ENCODE measurements at places on chromosomes 7 and 10. TPM values are rescaled to one million over a fixed set of nuclear protein-coding genes. Genes with fewer than 3 reads are reported as not detected.

TBC1D12 gene
- total RNA-seq, result 6.2 TPM

TMEM176A gene
- total RNA-seq, result 0.78 TPM

GRCh38 chr7:108146070-108146842 lies 16.1 kb upstream of the LAMB4 start:
- H3K4me1 ChIP-seq, result no peaks in the 10 kb centered on the region
- H3K27ac ChIP-seq, result no peak overlapping the region
- DNase-seq, result peak; percentile 49

DNA sequence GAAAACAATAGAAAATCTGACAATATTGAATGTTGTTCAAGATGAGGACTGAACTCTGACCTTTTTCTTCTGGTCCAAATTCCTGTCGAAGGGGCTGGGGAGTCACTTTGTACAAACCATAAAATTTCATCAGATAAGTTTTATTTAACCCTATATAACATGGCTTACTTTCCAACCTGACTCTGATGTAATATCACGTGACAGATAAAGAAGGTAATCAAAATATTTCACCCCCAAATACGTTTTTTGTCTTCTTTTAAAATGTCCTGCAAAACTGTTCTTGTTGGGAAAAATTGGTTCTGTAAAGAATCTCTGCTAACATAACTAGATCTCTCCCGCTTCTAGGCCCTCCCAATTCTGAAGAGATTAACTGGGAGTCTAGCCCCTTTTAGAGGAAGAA lies 90.9 kb upstream of the MDFIC start:
- no peaks in the 10 kb centered on the region for H3K4me1 ChIP-seq
- no peaks in the 10 kb centered on the region for H3K27me3 ChIP-seq
- DNase-seq, result no peak
- H3K4me3 ChIP-seq, result no peak overlapping the region
- no peaks in the 10 kb centered on the region for H3K36me3 ChIP-seq
- no peak overlapping the region for H3K27ac ChIP-seq

RTKN2 gene
- 0.15 TPM for total RNA-seq

GRCh38 chr7:12581897-12582296 lies 11.4 kb downstream of the SCIN start:
- no peaks in the 10 kb centered on the region for H3K27me3 ChIP-seq
- no peak overlapping the region for H3K4me3 ChIP-seq
- H3K27ac ChIP-seq, result no peak overlapping the region
- no peak for DNase-seq
- no peaks in the 10 kb centered on the region for H3K4me1 ChIP-seq

CUZD1 gene
- 1.5 TPM for total RNA-seq

DNA sequence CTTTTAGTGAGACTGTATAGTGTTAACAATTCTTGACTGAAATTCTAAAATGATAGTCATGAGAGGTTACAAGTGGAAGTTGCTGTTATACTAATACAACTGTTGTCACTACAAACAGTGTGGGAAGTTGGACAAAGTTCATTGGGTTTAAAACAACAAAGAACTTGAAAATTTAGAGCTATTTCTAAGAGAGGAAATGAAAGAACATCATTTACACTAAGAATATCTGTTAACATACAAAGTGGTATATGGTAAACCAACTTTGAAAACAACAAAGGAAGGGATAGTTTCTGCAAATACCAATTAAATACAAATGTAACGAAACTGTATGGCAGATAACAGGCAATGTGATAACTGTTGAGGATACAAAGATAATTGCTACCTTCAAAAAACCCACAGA lies 11.6 kb downstream of the MTPN start:
- H3K36me3 ChIP-seq, result no peaks in the 10 kb centered on the region
- no peak overlapping the region for H3K27ac ChIP-seq
- H3K27me3 ChIP-seq, result no peaks in the 10 kb centered on the region

AKR1D1 gene
- total RNA-seq, result 0.17 TPM

- no peaks in the 10 kb centered on the region for H3K4me1 ChIP-seq
- H3K4me3 ChIP-seq, result no peak overlapping the region
- DNase-seq, result peak; percentile 24
- H3K36me3 ChIP-seq, result no peaks in the 10 kb centered on the region
- H3K27ac ChIP-seq, result no peak overlapping the region
- H3K27me3 ChIP-seq, result peaks cover 5% of the 10 kb centered on the region
These were observed 143.8 kb downstream of the TEX36 start for GRCh38 chr10:125538947-125539731.

GRCh38 chr7:44498230-44498954 lies 7.9 kb upstream of the NUDCD3 start:
- H3K36me3 ChIP-seq, result no peaks in the 10 kb centered on the region
- no peak overlapping the region for H3K27ac ChIP-seq
- H3K4me1 ChIP-seq, result no peaks in the 10 kb centered on the region
- H3K27me3 ChIP-seq, result no peaks in the 10 kb centered on the region
- no peak overlapping the region for H3K4me3 ChIP-seq

- no peak for DNase-seq
- no peak overlapping the region for H3K4me3 ChIP-seq
- no peaks in the 10 kb centered on the region for H3K27me3 ChIP-seq
- H3K36me3 ChIP-seq, result no peaks in the 10 kb centered on the region
These were observed 82.8 kb upstream of the DIP2C start for GRCh38 chr10:772227-772637.

HSPA12A gene
- 49.5 TPM for total RNA-seq

DNA sequence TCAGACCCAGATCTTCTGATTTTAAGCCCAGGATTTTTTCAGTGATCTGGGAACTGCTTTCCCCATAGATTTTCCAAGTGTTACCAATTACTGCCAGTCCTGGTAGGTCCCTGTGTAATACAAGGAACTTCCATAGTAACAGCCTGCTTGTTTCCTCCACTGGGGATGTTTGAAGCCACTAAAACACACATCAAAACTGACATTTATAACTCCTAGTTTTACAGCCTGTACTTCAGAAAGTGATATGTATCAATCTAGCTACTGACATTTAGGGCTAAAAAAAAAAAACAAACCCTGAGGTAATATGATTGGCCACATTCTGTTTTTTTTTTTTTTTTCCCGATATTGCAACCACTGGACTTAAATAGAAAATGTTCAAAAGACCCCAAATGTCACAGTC lies 166.9 kb upstream of the SP4 start:
- no peak for DNase-seq
- H3K4me1 ChIP-seq, result no peaks in the 10 kb centered on the region
- no peak overlapping the region for H3K4me3 ChIP-seq
- H3K27ac ChIP-seq, result no peak overlapping the region

C10orf143 gene
- total RNA-seq, result 5.7 TPM

KNDC1 gene
- total RNA-seq, result 49.5 TPM

DNA sequence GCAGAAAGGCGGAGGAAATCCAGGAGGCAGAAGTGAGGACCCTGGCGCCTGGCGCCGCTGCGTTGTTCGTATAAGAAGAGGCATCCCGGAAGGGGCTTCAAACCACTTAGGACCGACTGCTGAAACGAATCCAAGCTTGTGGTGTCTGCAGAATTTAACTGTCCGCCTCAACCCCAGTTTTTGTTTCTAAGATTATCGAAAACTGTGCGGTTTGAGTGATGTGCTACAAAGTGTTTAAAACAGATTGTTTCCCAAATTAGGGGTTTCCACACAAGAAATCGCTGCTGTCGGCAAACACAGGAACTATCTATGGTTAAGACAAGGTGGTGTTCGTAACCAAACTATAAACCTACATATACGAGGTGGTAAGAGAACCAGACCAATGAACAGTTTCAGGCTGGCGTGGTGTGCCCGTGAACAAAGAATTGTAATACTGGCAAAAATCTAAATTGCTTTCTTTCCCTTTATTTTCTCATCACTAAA lies 835 bp upstream of the DGKI start:
- no peak for DNase-seq
- H3K27ac ChIP-seq, result no peak overlapping the region
- H3K36me3 ChIP-seq, result no peaks in the 10 kb centered on the region
- peaks cover 6% of the 10 kb centered on the region for H3K4me1 ChIP-seq
- no peak overlapping the region for H3K4me3 ChIP-seq

WNT2 gene
- total RNA-seq, result not detected

DNA sequence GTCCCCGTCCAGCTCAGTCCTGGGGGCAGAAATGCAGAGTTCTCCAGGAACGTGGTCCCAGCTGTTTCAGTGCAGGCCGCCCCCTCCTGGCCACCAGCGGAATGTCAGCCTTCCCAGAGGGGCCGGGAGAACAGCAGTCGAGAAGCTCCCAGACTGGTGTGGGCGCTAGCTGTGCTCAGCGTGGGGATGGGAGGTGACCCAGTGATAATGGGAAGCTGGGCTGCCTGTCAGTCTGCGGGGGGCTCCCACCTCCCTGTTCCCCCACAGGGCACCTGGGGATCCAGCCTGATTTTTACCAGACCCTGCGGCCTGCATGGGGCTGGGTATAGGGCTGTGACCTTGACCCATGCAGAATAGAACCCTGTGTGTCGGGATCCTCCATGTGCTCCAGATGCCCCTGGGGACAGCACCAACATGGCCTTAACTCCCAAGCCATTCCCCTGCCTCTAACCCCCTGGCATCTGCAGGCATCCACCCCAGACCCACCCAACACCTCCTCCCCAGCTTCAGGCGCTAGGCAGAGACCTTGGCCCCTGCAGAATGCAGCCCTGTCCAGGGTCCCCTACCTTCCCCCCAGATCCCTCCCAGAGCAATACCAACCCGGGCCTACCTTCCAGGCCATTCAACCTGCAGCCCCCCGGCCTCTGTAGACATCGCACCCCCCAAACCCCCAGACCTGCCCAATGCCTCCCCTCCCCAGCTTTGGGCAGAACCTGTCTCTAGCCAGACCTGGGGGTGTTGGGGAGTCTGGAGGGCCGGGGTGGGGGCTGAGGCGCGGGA lies 880 bp upstream of the ELN start:
- peak; percentile 69 for DNase-seq
- H3K27ac ChIP-seq, result peak overlapping the region; percentile 74

DNA sequence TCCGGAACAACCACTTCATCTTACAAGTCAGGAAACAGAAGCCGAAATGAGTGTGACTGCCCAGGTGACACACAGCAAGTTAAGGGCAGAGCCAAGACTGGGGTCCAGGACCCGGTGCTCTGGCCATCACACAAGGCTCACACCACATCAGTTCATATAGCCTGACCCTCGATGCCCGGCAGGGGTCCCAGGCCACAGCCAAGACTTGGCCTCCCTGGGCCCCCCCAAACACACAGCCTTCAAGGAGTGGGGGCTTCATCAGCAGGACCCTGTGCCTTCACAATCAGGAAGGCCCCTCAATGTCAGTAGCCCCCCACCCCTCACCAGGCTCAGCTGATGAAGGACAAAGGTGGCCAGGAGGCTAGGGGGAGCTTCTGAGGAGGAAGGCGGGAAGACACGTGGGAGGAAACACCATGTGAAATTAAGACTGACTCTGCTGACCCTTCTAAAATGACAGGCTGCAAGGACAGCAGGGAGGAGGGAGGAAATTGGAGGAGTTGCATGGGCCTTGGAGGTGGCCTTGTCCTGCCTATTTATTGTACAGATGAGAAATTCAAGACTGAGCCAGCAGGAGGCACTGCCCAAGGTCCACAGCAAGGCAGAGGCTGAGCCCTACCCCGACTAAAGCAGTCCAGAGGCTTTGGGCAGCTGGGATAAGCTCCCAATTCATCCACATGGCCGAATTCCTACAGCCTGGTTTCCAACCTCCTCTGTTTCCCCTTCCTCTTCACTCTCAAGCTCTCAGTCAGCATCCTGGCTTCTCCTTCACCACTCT lies 216.1 kb upstream of the ZMIZ1 start:
- no peak overlapping the region for H3K27ac ChIP-seq
- peaks cover 10% of the 10 kb centered on the region for H3K4me1 ChIP-seq
- H3K4me3 ChIP-seq, result no peak overlapping the region
- peak; percentile 45 for DNase-seq
- H3K36me3 ChIP-seq, result no peaks in the 10 kb centered on the region

DNA sequence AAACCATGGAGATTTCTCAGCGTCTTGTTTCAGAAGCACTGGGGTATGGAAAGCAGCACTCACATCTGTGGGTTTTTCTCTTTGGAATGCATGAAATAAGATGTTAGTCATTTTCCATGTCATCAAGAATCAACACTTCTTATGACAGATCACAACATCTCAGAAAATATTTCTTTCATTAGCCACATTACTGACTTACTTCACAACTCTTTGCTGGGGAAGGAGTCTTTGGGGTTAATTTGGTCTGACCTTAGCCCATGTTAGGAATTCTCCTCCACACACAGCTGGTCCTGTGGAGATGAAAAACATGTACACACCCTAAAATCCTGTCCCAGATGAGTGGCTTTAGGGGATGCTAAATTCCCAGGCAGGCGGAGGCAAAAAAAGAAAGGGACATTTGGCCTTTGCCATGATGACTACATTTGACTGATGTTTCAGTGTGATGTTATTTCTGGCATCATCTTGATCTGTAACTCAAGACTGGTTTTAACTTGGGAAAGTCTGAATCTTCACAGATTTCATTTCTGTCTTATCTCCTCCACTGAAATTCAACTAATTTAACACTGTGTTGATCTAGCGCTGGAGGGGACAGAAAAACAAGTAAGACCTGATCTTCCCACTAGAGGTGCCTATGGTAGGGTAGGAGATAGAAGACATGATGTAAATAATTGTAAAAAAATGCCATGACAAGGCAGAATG lies 363.2 kb downstream of the PRPF18 start:
- H3K4me1 ChIP-seq, result peaks cover 7% of the 10 kb centered on the region
- H3K36me3 ChIP-seq, result no peaks in the 10 kb centered on the region
- H3K4me3 ChIP-seq, result no peak overlapping the region
- no peaks in the 10 kb centered on the region for H3K27me3 ChIP-seq
- peak overlapping the region; percentile 3 for H3K27ac ChIP-seq
- no peak for DNase-seq

- H3K27ac ChIP-seq, result no peak overlapping the region
- no peak for DNase-seq
- H3K4me3 ChIP-seq, result no peak overlapping the region
- H3K4me1 ChIP-seq, result peaks cover 6% of the 10 kb centered on the region
- no peaks in the 10 kb centered on the region for H3K36me3 ChIP-seq
These were observed 36.9 kb downstream of the BAG3 start for GRCh38 chr10:119688033-119688508.
